Fibroblast of mammary gland (primary cell): ENCODE measurements at places on chromosomes 16 and 17.

GRCh38 chr16:73206151-73206707 is 158.3 kb upstream of the ZFHX3 start:
- DNase-seq = no peak

- DNase-seq = no peak
Measured at GRCh38 chr16:80778703-80779102, 25.7 kb downstream of the CDYL2 start.

DNA sequence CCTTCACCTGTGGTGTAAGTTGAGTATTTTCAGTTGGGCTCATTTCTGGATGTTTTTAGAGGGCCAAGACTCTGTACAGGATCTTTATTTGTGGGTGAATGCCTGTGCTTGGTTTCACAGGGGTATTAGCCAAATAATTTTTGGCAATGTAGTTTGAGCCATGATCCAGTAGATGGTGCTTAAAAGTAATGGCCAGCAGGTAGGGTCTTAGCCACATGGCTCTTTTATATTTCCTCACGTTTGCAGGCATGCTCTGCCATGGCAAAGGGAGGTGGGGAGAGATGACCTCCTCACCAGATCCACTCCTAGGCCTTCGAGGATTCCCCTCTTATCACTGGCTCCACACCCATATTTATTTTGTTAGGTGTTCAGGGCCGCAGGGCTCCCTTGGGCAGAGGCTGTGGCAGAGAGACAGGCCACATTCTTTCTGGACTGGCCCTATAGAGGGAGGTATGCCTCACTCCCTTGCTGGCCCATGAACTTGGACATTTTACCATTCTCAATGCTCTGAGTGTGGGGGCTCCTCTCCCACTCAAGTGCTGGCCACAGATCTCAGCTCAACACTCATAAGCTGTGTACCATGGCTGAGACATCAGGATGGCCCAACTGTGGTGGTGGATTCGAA is 417.1 kb downstream of the XYLT1 start:
- no peak for DNase-seq

DNA sequence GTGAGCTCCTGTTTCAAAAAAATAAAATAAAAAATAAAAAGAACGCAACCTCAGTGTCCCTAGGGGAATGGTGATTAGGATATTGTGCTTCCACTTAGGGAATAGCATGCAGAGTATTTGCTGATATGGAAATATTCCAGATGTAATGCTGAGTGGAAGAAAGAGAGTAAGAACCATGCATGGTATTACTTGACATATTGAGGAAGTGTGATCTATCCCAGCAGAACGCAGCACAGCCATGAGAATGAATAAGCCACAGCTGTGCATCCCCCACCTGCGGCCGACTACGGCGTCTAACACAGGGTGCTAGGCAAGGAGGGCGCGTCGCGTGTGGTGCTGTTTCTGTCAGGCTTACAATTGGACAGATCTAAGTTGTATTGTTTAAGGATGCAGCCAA is 49.5 kb downstream of the FOXK2 start:
- DNase-seq = peak; percentile 53

DNA sequence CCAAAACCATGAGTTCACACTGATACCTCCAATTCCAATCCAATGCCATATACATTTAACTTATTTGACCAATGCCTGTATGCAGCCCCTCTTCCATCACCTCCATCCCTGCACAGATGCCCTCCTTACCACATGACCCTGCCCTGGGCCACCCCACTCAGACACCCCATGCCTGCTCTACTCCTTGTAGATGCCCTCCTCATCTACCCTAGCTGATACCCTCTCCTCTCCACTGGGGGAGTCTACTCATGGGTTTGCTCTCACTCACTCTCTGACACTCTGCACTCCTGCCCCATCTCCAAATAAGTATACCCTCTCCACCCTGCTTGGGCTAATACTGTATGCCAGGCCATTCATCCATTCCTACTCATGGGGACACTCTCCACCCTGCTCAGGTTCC is 16.0 kb upstream of the CMTM4 start:
- no peak for DNase-seq

GRCh38 chr16:83806036-83806435 is 1.7 kb upstream of the HSBP1 start:
- DNase-seq = no peak

GRCh38 chr17:80940171-80941123 is 51.2 kb upstream of the CHMP6 start:
- DNase-seq = no peak

- no peak for DNase-seq
Measured at GRCh38 chr16:74451951-74452758, 30.9 kb upstream of the CLEC18B start.

GRCh38 chr16:27762441-27762840 is 212.5 kb downstream of the KATNIP start:
- no peak for DNase-seq

DNA sequence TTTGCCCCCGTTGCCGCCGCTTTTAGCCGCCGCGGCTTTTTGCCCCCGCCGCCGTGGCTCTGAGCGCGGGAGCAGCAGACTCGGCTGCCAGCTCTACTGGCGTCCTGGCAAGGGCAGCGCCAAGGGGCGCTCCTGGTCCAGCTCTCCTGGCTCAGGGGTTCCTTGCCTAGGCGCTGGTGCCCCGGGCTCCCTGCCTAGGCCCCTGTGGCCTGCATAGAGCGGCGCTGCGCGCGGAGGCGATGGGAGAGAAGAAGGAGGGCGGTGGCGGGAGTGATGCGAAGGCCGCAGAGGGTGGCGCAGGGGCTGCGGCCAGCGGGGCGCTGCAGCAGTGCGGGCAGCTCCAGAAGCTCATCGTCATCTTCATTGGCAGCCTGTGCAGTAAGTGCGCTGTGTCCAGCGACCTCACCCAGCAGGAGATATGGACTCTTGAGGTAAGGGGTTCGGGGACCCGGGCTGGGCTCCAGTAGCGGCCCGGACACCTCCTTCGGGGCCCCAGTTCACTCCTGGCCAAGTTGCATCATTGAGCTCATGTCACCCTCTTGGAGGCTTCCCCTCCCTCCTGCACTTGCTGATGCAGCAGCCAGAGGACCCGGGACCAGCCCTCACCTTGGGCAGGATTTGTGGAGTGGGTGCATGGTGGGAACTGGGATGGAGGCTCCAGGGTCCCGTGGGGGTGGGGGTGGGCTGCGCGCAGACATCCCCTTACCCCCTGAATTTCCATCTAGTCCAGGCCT is 1344.4 kb downstream of the TP53TG3F start:
- DNase-seq = no peak
